Stromal cell of bone marrow (primary cell): ENCODE measurements at places on chromosomes 4 and X.

- no peak for DNase-seq
These were observed 240.0 kb downstream of the FRMPD4 start for GRCh38 chrX:12378253-12378652.

DNA sequence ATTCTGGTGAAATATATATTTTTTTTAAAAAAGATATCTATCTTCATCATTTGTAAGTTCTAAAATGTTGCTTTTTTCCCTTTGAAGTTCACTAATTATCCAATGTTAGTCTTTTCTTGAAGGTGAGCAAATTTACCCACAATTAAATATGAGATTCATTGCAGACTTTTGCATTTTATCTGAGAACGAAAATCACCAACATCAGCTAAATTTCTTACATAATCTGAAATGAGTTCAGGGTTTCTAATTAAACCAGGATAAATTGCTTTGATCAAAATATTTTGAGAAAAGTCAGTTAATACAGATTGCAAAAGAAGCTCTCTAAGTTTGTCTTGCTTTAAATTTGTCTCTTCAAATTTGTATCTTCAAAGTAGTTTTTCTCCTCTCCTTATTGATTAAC lies 486.4 kb upstream of the FSTL5 start:
- no peak for DNase-seq

- no peak for DNase-seq
These were observed 4.2 kb downstream of the SLAIN2 start for GRCh38 chr4:48345542-48345941.

DNA sequence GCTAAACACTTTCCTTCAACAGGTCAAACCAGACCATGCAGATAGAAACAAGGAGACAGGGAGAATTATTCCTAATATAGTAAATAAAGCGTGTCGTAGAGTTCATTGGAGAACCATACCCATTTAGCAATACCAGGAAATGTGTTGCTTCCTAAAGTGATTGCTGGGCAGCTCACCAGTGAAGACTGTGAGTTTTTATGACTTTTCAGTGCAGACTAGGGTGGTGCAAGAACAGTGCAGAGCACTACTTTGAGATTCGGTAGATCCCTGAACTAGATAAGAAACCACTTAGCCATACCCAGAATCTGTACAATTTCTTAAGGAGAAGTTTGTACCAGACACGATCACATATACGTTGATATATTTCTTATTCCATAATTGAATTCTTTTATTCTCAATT lies 87.4 kb downstream of the EMCN start:
- no peak for DNase-seq

GRCh38 chr4:67685532-67685859 lies 15.5 kb downstream of the UBA6 start:
- no peak for DNase-seq

DNA sequence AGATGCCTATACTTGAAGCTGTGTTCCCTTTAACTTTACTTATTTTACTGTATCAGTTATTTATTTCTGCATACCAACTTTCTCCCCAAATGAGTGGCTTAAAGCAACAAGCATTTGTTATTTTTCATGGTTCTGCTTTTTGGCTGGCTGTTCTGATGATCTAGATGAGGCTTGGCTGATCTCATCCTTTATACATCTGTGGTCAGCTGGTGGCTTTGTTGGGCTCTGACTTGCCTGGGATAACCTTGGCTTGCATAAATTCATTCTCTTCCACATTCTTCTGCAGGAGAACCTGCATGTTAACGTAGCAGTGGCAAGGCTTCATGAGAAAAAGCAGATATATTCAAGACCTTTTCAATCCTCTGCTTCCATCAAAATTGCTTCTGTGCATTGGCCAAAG lies 1317.6 kb downstream of the ADGRL3 start:
- DNase-seq: no peak

GRCh38 chrX:15834827-15835595 lies 19.6 kb downstream of the AP1S2 start:
- no peak for DNase-seq

DNA sequence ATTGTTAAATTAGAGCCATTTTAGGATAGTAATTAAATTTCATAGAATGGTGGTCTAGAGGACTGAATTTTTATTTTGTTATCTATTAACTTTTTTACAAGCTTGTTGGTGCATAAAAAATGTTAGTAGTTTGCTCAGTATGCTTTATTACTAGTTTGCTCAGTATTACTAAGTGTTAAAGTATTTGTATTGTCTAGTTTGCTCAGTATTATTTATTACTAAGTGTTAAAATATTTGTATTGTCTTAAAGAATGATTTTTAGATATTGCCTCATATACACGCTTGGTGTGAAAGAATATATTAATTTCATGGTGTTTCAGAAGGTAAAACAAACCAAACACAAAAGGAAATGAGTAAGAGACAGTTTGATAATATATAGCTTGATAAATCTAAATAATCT lies 268.4 kb upstream of the MAGEB18 start:
- no peak for DNase-seq

DNA sequence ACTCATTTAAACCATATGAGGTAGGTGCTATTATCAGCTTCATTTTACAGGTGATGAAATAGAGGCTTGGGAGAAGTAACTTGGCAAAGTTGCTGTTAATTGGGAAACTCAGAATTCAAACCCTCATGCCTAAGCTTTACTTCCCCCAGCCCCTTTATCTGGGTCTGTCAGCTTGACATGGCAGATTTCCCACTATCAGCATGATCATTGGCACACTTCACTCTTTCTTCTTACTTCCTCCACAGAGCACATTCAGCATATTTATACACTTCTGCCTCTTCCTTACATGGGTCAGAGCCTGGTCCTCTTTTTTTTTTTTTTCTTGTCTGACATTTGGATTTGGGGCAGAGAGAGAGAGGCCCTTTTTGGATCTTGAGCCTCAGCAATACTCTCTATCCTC lies 56.5 kb upstream of the ARX start:
- DNase-seq: no peak

- DNase-seq: no peak
These were observed 1157.1 kb downstream of the ARAP2 start for GRCh38 chr4:35087218-35087617.

GRCh38 chr4:136796953-136797352 lies 735.3 kb downstream of the PCDH18 start:
- DNase-seq: no peak

DNA sequence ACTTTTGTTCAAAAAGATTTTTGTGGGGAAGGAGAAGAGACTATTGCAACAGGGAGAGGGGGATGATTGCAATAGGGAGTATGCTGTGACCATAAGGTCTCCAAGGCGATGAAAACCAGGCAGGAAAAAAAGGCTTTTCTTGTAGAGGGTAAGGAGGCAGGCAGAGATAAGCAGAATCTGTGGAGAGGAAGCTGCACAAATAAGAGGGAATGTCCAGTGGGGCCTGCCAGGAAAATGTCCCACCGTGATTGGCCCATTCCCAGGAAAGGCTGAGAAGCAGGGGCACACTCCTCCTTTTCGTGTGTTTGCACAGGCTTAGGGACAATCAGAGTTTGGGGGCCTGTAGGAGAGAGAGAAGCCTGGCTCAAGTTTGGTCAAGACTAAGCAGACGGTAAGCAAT lies 29.1 kb downstream of the SPACA5 start:
- no peak for DNase-seq

DNA sequence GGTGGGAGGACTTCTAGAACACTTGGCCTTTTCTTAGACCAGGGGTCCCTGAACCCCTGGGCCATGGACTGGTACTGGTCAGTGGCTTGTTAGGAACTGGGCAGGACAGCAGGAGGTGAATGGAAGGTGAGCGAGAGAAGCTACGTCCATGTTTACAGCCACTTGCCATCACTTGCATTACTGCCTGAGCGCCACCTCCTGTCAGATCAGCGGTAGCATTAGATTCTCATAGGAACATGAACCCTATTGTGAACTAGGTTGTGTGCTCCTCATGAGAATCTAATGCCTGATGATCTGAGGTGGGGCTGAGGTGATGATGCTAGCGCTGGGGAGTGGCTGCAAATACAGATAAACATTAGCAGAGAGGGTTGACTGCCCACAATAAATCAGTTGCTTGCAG lies 100.9 kb upstream of the IGFBP7 start:
- no peak for DNase-seq
